ENCODE measurements at places on chromosomes 2 and 18.

- DNase-seq = no peak
Observed at GRCh38 chr18:4119813-4120212, 335.3 kb downstream of the DLGAP1 start.

- DNase-seq = peak; percentile 90
Observed at GRCh38 chr2:229922449-229923386, at the start of gene FBXO36. Gene FBXO36 (plus strand): TSS chr2:229922503. CDS start chr2:229922514, 11 bp downstream.

DNA sequence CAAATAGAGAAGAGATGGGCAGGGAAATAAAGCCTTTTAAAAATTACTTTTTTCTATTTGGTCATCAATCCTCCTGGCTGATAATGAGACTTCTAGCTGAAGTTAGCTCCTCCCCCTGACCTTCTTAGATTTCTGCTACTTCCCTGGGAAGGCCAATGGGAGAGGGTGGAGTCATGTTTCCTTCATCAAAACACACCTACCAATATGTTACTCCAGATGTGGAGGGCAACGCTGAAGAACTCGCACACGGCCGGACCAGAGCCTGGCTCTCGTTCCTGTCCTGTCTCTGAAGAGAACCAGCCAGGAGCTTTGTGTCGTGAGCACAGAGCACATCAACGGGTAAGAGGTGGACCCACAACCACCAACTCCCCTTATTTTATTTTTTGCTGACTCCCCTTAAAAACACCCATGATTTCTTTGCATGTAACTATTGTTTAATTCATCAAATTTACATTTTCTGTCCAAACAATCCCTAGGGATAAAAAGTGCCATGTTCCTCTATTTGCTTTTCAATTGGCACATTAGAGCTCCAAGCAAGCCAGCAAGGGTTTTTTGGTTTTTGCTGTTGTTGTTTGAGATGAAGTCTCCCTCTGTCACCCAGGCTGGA is 94.9 kb downstream of the ADD2 start:
- no peak for DNase-seq

GRCh38 chr2:180955101-180955500 is 25.3 kb upstream of the UBE2E3 start:
- DNase-seq = no peak

DNA sequence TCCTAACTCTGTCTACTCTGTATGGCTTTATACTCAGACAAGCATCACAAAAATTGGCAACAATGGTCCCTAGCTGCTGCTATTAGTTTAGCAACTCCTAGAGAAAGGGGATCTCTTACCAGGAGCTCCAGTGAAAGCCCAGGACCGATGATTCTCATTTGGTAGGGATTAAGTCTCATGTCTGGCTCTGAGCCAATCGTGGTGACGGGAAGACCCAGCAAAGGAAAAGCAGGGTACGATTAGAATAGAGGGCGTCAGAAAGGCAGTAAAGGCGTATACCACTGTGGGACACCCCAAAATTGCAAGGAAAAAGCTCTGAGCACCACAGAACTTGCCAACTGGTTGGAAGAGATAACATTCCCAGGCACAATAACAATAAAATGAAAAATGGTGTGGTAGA is 129.5 kb downstream of the MTCL1 start:
- no peak for DNase-seq

- DNase-seq = no peak
Observed at GRCh38 chr18:42486271-42486670, 531.2 kb downstream of the PIK3C3 start.

- no peak for DNase-seq
Observed at GRCh38 chr18:72122103-72122502, 422.0 kb downstream of the CBLN2 start.
